ENCODE measurements at places on chromosomes 4 and X.
A peak's percentile ranks its signal among the peaks of the same experiment; 100 is the strongest.

DNA sequence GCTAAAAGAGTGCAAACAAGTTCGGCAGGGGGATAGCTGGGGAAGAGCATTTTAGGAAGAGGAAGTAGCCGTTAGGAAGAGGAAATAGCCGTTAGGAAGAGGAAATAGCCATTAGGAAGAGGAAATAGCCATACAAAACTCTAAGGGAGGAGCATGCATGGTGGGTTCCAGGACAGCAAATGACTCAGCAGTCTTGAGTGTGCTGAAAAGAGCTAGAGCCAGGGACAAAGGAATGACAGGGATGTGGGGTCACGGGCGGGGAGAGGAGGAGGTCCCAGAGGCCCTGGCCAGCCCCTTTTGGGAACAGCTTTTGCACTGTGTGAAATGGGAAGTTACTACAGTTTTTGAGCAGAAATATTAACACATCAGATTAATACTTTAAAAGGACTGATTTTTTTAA, 882.6 kb downstream of the TRIML1 start:
- no peak for DNase-seq

DNA sequence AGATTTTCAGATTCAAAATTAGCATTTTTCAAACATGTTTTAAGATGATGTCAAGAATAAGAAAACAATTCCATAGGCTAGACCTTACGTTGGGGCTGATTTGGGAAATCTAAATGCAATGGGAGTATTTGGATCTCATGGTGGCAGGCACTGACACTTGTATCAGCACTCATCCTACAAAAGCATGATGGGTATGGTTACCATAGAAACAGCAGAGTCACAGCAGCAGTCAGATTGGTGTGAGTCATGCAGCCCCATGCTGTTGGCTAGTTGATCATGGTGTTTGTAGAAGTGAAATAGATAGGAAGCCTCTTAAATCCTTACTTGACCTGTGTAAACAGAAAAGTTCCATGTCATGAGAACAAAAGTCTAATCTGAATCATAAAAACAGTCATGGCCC, 1637.3 kb upstream of the PABPC4L start:
- peak; percentile 5 for DNase-seq

- no peak for DNase-seq
These were observed 869 bp downstream of the TMEM184C start for GRCh38 chr4:147617841-147618691.

DNA sequence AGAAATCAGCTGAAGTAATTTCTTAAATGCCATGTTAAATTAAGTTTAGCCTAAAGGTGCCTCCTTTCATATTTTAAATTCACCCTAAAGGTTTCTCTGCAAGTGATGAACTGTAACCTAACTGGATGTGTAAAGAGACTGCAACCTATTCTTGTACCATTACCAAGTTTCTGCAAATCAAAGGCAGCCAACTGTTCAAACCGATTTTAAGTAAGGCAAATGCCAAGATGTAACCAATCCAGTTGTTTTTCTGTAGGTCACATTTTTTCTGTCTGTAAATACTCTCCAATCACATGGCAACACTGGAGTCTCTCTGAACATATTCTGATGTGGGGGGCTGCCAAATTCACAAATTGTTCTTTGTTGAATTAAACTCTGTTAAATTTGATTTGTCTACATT, 42.4 kb upstream of the FGF2 start:
- DNase-seq = no peak

DNA sequence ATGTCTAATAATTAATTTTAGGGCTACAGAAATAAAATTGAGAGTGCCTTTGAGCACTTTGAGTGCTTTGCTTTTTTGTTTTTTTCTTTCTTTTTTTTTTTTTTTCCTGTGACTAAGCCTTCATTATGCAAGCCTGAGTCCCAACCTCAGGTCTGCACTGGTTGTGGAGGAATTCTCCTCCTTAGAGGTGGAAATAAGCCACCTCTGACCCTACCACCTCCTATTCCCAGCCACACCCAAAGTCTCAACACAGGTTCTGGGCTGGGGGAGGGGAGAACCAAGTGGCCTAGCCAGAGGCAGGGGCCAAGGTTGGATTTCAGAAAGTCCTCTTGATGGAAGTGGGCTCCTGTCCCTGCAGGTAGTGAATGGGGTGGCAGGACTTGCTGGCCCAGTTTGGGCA, 180.2 kb downstream of the ARAP2 start:
- no peak for DNase-seq

DNA sequence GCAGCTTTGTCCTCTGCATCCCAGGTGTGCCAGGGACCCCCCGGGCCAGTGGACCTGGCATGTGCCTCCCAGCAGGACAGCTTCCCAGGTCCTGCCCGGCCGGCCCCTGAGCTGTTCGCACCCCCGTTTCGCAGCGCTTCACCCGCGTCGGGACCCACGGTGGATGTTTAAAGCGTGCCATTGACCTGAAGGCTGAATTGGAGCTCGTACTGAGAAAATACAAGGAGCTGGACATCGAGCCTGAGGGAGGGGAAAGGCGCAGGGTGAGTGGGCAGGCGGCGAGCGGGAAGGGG, 7.9 kb downstream of the UVSSA start:
- no peak for DNase-seq

- DNase-seq = no peak
These were observed 69.3 kb upstream of the LDB2 start for GRCh38 chr4:16967722-16968121.

DNA sequence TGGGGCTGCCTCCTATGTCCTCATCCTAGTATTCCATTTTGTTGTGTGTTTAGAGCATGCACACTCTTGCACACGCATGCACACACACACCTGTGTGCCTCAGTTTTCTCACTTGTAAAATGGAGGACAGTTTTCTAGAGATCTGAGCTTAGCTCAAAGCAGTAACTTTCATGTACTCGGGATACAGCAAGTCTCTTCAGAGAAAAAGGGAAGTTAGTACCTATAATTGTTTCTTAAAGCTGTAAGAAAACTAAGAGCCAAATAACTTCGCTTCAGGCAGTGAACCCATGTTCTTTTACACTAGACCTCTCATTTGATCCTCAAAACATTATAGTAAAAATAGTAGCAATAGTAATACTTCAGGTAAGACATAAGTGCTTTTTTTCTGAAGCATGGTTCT, 49.6 kb downstream of the KIT start:
- no peak for DNase-seq

- DNase-seq = no peak
These were observed 96.1 kb downstream of the NHS start for GRCh38 chrX:17471121-17471520.

DNA sequence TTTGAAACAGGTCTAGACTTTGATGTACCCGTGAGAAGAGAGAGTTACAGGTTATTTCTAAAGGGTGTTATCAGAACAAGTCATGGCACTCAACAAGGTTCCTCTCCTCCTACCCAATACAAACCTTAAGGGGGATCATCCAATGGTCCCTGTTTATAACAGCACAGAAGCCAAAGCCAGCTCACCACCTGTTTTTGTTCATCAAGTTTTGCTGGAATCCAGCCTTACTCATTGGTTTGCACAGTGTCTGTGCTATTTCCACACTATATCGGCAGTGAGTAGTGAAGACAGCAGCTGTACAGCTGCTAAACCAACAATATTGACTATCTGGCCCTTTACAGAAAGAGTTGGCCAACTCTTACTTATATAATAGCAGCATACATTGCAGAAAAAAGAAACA, 262.1 kb upstream of the STS start:
- DNase-seq = peak; percentile 27

GRCh38 chr4:124433500-124433899, 279.0 kb downstream of the ANKRD50 start:
- no peak for DNase-seq

GRCh38 chr4:92791871-92792440, 488.2 kb downstream of the GRID2 start:
- DNase-seq = no peak

DNA sequence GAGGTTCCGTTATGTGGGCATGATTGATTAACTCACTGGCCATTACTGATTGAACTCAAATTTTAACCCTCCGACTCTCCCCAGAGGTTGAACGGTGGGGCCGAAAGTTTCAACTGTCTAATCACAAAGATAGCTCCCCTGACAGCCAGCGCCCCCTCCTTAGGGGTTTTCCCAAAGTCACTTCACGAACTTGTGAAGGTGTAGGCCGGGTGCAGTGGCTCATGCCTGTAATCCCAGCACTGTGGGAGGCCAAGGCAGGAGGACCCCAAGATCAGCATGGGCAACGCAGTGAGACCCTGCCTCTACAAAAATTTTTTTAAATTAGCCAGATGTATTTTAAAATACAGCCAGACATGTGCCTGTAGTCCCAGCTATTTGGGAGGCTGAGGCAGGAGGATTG, 39.8 kb upstream of the RBM47 start:
- DNase-seq = no peak

DNA sequence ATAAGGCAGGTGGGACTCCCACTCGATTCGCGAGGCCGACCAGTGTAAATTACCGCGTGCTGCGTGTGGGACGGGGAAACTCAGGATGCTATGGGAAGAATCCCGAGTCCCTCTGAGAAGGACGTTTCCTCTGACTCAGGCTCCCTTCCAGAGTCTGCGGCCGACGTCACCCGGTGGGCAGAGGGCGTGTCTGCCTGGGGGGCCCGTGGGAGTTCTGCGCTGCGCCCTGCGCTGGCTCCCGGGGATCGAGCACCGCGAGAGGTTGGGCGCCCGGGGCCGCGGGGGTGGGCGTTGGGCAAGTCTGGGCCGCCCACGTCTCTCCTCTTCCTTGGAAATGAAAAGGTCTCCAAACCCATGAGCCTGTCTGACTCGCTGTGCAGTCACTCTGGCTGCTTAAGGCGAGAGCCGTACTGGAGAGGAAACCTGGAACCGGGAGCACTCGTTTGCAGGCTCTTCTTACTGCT, 568 bp downstream of the NIPAL1 start:
- no peak for DNase-seq

DNA sequence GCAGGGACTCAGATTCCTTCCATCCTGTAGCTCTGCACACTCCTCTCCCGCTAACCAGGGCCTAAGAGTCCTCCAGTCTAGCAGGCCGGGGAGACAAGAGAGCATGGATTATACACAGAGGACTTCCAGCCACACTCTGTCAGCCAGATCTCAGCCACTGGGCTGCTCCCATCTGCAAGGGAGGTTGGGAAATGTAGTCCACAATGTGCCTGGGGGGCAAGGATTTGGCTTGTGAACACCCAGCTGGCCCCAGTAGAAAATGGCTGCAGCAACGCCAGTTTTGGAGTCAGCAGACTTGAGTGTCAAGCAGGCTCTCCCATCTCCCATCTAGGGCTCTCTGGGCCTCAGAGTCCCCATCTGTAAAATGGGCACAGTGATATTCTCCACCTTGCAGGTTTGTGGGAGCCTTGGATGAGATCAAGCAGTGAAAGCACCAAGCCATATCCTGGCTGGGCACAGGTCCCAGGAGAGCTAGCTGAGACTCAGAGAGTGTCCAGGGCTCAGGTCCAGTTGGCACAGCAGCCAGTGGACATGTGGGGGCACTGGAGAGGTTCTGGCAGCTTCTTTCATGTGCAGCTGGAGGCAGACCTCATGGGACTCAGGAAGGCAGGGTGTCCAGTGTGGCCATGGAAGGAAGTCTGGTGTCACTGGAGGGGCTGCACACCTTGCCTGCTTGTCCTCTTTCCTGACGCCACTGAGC, 14.6 kb downstream of the PSAPL1 start:
- DNase-seq = no peak

DNA sequence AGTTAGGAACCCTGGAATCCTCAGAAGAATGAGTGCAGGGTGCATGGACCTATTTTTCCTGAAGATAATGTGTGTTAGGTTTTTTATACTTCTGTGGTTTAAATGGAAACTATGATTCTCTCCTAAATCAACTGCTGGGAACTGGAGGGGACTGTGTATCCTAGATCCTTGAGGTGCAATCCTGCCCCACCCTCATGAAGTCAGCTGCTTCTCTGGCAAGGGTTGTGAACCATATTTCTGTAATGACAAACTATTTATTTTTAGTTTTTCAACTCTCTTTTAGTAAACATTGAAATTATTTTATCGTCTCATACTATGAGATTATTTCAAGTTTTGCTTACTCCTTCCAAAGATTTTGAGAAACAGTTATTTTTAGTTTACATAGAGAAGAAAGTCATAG, 25.8 kb upstream of the VEGFC start:
- DNase-seq = no peak

GRCh38 chr4:148245015-148245414, 197.2 kb downstream of the NR3C2 start:
- no peak for DNase-seq

DNA sequence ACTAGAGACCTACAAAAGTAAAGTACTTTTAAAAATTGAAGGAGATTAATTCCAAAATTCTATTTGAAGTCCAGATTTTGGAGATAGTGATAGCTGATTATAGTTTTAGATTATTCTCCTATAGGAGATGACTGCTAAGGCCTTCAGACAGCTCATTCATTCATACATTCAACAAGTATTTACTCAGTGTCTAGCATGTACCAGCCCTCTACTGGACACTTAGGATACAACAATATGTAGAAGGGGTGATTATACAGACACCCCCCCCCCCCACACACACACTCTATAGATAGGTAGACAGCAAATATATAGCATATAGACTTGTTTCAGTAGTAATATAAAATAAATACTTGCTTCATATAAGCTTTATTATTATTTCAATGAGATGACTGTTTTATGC, 60.4 kb upstream of the TAF9B start:
- no peak for DNase-seq

GRCh38 chr4:39357002-39357401, 9.2 kb downstream of the RFC1 start:
- DNase-seq = no peak

DNA sequence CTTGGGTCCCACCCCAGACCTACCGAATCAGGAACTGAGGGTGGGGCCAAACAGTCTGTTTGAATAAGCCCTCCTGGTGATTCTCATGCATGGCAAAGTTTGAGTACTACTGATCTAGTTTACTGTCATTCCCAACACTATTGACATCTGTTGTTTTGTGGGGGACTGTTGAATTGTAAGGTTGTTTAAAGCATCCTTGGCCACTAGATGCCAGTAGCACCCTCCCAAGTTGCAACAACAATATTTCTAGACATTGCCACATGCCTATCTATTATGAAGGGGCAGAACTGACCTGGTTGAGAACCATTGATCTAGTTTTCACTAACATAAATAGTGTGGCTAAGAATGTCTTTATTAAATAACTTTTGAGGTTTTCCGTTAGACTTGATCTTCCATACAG, 15.1 kb downstream of the TAF9B start:
- DNase-seq = no peak

DNA sequence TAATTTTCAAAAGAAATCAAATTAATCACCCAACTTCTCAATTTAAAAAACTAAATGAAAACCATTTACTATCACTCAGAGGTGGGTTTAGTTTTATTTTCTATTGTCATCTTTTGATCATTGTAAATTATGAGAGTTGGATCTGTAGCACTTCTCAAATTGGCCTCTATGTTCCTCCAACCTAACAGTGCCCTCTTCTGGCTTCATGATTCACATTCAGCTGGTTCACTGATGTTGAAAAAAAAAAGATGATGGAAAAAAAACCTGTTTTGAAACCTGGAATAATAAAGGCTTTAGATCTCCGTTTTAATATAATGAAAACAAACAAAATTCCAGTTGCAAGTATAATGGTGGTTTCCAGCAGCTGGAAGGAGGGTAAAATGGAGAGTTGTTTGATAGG, 2.4 kb upstream of the NBDY start:
- peak; percentile 46 for DNase-seq

Data from SJCRH30 (cell line).